ENCODE measurements at places on chromosomes 5 and 9.

GRCh38 chr5:151021746-151022145 is 1.4 kb downstream of the GPX3 start:
- no peak for DNase-seq

DNA sequence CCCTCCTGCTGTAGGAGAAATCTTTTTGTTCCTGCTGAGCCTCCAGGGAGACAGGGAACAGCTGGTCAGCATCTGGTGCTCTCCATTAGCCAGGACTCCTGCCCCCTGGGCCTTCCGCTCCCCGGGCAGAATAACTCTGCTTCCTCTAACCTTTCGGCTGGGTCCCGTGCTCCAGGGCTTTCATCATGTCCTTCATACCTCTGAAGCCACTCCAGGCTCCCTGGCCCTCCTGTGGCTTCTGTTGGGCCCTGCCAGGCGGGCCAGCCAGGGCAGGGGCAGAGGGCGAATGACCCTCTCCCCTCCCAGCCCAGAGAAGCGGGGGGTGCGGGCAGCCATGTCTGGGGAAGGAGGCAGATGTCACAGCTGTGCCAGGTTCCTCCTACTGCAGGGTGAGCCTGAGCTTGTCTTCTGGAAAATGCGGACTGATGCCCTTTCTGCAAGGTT is 81.7 kb upstream of the LMX1B start:
- no peak for DNase-seq

- DNase-seq: no peak
These were observed 128.6 kb upstream of the PUM3 start for GRCh38 chr9:2972475-2972874.

DNA sequence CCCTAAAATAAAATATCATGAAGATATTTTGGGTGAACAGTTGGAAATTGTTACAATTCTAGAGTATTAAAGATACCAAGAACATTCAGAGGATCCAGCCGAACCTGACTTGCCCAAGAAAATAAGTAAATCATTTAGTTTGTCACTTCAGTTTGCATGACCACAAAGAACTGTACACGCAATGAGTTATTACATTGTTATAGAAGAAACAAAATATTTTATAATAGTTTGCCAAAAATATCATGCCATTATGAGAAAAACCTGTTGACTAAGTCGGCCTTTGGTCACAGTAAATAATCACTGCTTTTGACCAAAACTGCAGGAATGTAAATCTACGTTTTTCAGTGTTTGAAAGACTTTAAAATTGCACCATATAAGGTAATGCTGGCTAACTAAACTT is 27.9 kb downstream of the TRIO start:
- no peak for DNase-seq

DNA sequence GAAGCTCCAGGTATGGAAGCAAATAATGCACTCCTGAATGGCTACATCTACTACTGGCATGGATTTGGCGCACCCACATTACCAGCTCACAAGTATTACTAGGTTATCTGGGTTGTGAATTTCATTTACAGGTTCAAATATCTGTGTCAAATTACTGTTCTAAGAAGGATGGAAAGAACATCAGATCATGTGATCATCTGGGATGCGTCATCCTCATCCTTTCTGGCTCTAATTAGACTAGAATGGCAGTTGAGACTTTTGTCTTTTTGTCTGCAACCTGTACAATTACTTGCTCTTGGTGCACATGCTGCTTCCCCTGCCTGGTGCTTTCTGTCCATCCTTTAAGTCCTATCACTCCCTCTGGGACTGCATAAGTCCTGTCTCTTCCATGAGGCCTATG is 64.1 kb downstream of the PJA2 start:
- DNase-seq: no peak

GRCh38 chr5:25500635-25501034 is 855.9 kb upstream of the CDH10 start:
- no peak for DNase-seq

DNA sequence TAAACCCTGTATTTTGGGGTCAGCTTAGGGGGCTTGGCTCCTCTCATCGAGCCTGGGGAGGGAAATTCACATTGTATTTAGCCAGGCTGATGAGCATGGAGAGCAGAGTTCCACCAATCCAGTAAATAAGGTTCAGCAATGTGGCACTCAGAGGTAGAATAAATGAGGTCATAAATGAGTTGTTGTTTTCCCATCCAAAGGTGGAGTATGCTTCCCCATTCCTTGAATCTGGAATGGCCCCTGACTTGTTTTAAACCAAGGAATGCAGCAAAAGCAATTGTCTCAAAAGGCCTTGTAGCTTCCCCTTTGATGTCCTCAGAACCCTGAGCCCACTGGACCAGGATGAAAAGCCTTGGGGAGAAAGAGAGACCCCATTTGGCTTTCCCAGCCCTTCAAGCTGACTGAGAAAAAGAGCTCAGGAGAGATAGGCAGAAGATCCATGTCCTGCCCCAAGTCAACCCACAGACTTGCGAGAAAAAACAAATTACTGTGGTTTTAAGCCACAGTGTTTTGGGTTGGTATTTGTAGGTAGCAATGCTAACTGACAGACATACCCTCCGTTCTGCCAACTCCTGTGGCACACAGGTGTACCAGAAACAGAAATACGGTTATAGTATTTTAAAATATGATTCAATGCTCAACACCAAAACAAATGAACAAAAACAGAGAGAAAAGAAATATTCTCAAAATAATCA is 566.0 kb upstream of the DMAC1 start:
- DNase-seq: no peak

DNA sequence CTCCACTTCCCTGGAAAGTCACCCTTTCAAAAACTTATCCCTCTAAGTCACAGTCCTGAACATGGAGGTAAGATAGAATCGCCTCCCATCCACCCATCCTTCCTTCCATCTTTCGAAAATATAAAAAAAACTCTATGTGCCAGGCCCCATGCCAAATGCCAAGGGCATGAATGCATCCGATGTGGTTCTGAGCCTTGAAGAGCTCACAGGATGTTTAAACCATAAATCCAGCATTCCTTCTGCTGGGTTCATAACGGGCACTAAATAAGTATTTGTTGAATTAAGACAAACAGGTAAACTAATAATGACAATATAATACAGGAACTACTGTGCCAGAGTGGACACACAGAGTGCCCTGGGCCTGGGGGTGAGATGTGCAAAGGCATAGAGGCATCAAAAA is 147.3 kb downstream of the TTLL11 start:
- DNase-seq: no peak

DNA sequence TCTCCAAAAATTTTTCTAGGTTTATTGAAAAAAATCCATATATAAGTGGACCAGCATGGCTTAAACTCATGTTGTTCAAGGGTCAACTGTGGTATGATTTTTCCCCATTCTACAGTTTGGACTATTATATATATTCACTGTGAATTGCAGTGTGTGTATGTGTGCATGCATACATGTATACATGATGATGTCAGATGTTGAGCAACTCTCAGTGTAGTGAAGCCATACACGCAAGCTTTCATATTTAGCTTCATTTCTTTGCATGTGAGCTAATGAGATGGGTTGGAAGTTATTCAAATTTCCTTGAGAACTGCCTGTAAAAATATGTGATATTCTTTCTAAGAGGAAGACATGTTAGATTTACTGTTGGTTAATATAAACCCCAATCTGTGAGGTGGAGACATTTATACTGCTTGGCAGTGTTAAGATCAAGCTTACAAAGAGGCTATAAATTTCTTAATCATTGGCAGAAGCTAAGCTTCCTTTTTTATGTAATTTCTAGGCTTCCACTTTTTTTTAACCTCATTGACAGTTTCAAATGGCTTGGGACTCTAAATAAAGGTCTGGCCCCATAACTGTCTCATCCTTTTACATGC is 134.8 kb downstream of the GABRG2 start:
- DNase-seq: no peak

- DNase-seq: no peak
These were observed 2.2 kb upstream of the ANXA6 start for GRCh38 chr5:151159649-151160373.

DNA sequence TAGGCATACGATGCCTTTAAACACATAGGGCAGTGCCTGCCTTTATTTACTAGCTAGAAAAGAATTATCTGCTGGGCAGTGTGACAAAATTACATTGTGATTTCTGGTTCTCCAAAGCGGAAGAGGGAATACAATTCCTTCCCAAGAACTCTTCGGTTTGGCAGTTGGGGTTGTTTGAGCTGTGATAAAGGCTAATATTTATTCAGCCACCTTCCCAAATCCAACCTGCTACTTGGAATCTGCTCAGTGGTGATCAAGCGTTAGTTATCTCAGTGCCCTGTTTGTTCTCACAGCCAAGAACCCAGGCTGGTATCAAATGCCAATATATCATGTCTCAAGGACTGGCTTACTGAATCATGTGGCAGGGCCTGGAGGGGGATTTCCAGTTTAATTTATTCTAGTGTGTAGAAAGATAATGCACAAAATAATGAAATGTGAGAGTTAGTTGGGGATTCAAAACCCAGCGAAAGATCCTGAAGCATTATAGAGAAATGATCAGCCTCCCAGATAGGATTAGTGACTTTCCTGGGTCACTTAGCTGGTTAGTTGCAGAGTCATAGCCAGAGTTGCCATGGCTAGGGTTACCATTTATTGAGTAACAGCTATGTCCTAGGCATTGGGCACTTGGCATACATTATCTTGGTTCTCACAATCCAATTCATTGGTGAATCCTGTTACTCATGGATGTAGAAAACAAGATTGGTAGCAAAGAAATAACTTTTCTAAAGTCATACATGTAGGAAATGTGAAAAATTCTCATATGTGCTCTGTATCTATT is 457.0 kb upstream of the KLF4 start:
- no peak for DNase-seq

DNA sequence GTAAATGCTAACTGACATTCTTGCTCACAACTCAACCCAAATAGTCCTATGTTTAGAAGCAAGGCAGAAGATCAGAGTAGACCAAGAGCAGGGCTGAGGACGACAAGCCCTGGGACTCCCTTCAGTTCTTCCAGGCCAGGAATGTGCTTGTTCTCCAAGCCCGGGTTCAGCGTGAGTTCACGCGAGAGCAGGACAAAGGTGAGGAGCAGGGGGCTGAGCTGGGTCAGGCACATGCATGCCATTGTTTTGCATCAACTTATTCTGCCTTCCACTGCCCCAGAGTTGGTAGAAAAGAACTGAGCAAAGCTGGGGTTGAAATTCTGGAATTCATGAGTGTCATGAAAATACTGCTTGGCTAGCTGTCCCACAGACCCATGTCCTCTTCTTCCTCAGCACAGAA is 206.5 kb downstream of the PAX5 start:
- no peak for DNase-seq

- no peak for DNase-seq
These were observed 20.8 kb downstream of the PLGRKT start for GRCh38 chr9:5416953-5417352.

- no peak for DNase-seq
These were observed 715 bp upstream of the RPS6 start for GRCh38 chr9:19380826-19381075.

DNA sequence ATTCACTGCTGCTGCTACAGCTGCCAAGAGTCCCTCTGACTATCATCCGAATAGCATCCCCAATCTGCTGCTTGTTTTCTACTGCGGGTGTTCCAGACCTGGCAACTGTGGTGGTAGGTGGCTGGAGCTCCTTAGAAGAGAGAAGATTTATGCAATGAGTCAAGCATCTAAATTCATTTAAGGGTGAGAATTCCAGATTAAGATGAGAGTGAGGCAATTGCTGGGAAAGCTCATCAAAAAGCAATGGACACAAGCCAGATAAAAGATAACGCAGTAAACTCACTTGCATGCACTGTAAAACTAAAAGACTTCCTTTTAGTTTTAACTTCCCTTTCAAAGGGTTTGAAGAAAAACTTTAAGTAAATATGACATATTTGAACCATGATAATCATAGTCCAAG is 3.9 kb downstream of the PLK2 start:
- no peak for DNase-seq

DNA sequence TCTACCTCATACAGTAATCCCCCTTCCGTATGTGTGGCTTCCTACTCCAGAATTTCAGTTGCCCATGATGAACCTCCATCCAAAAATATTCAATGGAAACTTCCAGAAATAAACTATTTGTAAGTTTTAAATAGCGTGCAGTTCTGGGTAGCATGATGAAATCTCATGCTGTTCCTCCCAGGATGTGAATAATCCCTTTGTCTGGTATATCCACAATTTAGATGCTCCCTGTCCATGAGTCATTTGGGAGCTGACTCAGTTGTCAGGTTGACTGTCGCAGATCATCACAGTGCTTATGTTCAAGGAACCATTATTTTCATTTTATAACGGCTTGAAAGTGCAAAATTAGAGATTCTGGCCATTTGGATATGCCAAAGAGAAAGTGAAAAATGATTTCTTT is 290.1 kb upstream of the CDH9 start:
- no peak for DNase-seq

- DNase-seq: no peak
These were observed 16.4 kb downstream of the TARS1 start for GRCh38 chr5:33457126-33457525.

- DNase-seq: no peak
These were observed 57.6 kb downstream of the ADAMTS2 start for GRCh38 chr5:179287631-179288030.

DNA sequence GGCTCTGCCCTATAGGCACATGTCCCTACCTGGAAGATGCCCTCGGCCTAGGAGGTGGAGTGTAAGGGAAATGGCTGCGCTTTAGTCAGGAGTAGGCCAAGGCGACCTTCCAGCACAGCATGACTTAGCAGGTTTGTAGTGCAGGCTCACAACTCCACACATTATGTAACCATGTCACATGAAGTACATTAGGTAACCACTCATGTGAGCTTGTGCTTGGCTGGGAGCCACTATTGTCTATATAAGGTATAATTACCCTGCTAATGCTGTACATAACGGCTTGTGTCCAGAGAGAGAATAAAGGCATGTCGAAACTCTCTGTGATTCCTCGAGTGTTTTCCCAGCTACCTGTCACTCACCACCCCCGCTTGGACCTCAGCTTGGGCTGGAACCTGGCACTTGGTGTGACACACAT is 74.9 kb downstream of the CAMK4 start:
- DNase-seq: no peak

- no peak for DNase-seq
These were observed 23.7 kb downstream of the ACER2 start for GRCh38 chr9:19432473-19432872.

GRCh38 chr5:157677931-157678330 is 6.6 kb downstream of the C5orf52 start:
- no peak for DNase-seq

DNA sequence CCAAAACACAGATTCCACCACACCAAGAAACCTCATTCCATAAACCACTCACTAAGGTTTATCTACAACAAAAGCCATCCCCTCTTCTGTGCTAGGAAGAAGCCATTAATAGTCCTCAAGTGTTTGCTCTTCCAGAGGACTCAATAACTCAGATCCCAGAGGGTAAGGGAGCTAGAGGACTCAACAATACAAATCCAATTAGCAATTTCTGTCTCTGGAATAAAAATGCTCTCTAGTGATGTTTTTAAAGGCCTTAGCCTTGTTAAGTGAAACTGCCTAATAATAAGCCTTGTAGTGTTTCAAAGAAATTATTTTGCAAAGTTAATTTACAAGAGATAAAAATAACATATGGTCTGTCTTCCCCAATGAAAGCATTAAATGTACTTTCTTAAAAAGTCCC is 942.4 kb downstream of the CDH12 start:
- DNase-seq: no peak

DNA sequence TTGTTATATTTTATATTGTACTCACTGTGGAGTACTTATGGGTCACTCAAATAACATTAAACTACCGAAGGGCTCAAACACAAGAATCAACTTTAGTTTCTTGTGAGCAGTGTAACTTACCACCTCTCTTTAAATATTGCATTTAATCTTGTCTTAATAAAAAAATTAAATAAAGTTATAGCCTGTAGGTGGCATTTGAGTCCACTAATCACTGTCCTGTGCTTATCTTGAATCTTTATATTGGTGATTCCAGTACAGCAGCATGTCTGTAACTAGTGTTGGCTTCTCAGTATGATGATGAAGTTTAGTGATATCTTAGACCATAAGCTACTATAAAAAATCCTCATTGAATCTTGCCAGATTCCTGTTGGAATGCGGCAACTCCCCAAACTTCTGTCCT is 313.8 kb downstream of the FAM170A start:
- DNase-seq: no peak

All from CD4-positive, alpha-beta T cell treated with Interferon gamma for 1 hour (primary cell).